ENCODE measurements at places on chromosomes 12 and 14. TPM values are rescaled to one million over a fixed set of nuclear protein-coding genes. Genes with fewer than 3 reads are reported as not detected.
A peak's percentile ranks its signal among the peaks of the same experiment; 100 is the strongest.

Gene IRAK3
- 9.2 TPM for total RNA-seq

DNA sequence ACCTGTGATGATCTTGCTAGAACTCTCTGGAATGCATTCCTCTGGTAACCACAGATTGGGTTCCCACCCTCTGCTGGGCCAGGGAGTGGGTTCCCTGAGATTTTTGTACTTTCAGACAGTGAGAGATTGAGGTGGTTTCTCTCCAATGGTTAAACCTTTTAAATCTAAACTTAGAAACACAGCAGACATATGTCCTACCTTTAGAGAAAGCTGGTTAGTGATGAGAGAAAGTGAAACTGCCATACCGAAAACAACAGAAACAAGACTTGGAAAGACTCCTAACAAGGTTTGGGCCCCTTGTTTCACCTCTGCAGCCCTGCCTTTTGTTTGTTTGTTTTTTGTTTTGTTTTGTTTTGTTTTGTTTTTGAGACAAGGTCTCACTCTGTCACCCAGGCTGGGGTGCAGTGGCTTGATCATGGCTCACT is 9.7 kb upstream of the SGPP1 start:
- H3K27me3 ChIP-seq = no peaks in the 10 kb centered on the region
- H3K36me3 ChIP-seq = no peaks in the 10 kb centered on the region
- H3K27ac ChIP-seq = no peak overlapping the region
- DNase-seq = peak; percentile 21
- no peak overlapping the region for H3K4me3 ChIP-seq

DNA sequence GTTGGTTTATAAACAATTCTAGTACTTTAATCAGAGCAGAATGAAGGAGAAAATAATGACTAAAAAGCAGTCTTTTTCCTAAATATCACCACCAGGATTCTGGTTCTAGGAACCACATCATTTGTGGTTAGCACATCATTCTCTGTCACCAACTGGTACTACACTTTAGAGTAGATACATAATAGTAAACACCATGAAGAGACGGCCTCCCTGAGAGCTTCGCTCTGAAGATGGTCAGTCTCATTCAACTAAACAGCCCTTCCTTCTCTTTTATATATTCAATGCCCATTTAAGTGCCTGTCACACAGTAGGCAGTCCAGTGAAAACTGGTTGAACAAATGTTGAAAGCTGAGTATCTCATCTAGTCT is 10.9 kb downstream of the SLC38A2 start:
- no peak overlapping the region for H3K4me3 ChIP-seq
- H3K27me3 ChIP-seq = no peaks in the 10 kb centered on the region
- no peaks in the 10 kb centered on the region for H3K4me1 ChIP-seq
- peaks cover 83% of the 10 kb centered on the region for H3K36me3 ChIP-seq
- DNase-seq = no peak

- DNase-seq = no peak
- H3K27me3 ChIP-seq = no peaks in the 10 kb centered on the region
- H3K4me1 ChIP-seq = peaks cover 5% of the 10 kb centered on the region
- no peak overlapping the region for H3K4me3 ChIP-seq
- no peak overlapping the region for H3K27ac ChIP-seq
These were observed 5.2 kb upstream of the RAD52 start for GRCh38 chr12:954741-955140.
